Left ventricle myocardium inferior (tissue), 1 donor: ENCODE measurements at places on chromosomes 12 and 14. TPM values are rescaled to one million over a fixed set of nuclear protein-coding genes. Genes with fewer than 3 reads are reported as not detected.

DNA sequence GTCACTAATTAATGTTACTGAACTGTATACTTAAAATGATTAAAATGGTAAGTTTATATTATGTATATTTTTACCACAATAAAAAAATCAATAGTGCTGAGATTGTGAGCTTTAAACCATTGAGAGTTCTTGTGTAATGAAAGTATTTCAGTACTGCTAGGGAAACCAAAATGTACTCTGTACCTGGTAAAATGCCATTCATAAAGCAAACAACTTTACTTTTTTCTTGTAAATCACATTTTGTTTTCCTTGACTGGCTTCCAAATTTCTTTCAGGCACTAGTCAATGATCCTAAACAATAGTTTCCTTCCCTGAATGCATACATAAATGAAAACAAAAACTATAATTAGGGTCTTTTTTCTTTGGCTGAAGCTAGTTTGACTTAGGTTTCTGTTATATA lies 29.4 kb upstream of the SNRPF start:
- H3K27me3 ChIP-seq, result no peaks in the 10 kb centered on the region
- no peaks in the 10 kb centered on the region for H3K36me3 ChIP-seq
- no peak overlapping the region for H3K27ac ChIP-seq
- no peaks in the 10 kb centered on the region for H3K4me1 ChIP-seq

DNA sequence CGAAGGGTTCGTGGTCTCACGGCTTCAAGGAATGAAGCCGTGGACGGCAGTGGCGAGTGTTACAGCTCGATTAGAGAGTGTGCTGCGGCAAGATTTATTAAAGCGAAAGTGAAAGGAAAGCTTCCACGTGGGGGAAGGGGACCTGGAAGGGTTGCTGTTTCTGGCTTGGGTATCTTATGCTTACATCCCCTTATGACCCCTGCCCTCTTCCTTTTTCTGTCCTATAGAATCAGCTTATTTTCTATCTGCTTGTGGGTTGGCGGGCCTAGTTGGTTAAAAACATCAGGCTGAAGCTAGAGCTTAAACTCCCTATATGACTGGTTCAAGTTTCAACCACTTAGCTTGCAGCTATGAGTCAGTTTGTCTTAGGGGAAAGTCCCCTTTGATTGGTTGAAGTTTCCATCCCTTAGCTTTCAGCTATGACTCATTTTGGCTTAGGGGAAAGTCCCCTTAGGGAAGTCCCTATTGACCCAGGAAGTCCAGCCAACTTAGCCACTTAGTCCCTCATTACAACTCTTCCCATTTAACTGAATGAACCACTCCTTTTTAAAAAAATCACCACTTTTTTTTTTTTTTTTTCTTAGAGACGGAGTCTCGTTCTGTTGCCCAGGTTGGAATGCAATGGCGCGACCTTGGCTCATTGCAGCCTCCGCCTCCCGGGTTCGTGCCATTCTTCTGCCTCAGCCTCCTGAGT lies 1494.7 kb upstream of the TMEM132C start:
- no peak overlapping the region for H3K4me3 ChIP-seq
- no peaks in the 10 kb centered on the region for H3K4me1 ChIP-seq
- H3K27me3 ChIP-seq, result no peaks in the 10 kb centered on the region
- no peak overlapping the region for H3K27ac ChIP-seq
- no peaks in the 10 kb centered on the region for H3K36me3 ChIP-seq

GRCh38 chr12:55818140-55818728 lies 393 bp downstream of the ORMDL2 start:
- H3K36me3 ChIP-seq, result peaks cover 60% of the 10 kb centered on the region
- peaks cover 53% of the 10 kb centered on the region for H3K4me1 ChIP-seq
- H3K4me3 ChIP-seq, result peak overlapping the region; percentile 84
- H3K27me3 ChIP-seq, result no peaks in the 10 kb centered on the region
- peak overlapping the region; percentile 85 for H3K27ac ChIP-seq

Gene BBS10
- total RNA-seq, result 8.8 TPM

DNA sequence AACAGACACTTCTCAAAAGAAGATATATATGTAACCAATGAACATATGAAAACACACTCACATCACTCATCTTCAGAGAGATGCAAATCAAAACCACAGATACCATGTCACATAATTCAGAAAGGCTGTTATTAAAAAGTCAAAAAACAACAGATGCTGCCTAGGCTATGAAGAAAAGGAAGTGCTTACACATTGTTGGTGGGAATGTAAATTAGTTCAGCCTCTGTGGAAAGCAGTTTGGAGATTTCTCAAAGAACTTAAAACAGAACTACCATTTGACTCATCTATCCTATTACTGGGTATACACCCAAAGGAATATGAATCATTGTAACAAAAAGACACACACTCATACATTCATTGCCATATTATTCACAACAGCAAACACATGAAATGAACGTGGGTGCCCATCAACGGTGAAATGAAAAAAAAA lies 35.1 kb downstream of the EIF2S3B start:
- H3K27ac ChIP-seq, result no peak overlapping the region
- H3K27me3 ChIP-seq, result peaks cover 4% of the 10 kb centered on the region
- DNase-seq, result no peak
- no peak overlapping the region for H3K4me3 ChIP-seq
- H3K36me3 ChIP-seq, result no peaks in the 10 kb centered on the region

DNA sequence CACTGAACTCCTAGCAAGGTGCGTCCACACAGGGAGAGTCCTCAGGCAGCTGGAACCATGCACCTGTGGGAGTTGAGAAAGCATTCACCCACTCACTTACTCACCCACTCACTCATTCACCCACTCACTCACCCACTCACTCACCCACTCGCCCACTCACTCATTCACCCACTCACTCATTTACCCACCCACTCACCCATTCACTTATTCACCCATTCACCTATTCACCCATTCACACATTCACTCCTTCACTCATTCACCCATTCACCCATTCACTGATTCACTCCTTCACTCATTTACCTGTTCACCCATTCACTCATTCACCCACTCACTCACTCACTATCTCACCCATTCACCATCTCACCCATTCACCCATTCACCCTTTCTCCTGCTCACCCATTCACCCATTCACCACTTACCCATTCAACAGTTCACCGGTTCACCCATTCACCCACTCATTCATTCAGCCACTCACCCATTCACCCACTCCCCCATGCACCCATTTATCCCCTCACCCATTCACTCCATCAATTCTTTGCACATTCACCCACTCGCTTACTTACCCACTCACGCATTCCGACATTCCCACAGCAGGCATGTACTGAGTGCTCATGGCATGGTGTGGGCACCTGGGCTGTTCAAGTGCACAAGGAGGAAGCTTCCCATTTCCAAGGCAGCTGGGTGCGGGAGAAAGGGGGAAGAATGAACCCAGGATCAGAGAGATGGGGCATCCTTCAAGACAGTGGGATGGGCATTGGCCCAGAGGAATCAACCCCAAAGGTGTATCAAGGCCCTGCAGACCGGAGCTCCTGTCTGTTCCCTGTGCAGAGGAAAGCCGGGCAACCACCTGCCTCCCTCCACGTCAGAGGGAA lies 135.2 kb upstream of the C14orf180 start:
- peaks cover 23% of the 10 kb centered on the region for H3K27me3 ChIP-seq
- no peaks in the 10 kb centered on the region for H3K4me1 ChIP-seq
- H3K4me3 ChIP-seq, result no peak overlapping the region
- no peaks in the 10 kb centered on the region for H3K36me3 ChIP-seq
- H3K27ac ChIP-seq, result no peak overlapping the region

DNA sequence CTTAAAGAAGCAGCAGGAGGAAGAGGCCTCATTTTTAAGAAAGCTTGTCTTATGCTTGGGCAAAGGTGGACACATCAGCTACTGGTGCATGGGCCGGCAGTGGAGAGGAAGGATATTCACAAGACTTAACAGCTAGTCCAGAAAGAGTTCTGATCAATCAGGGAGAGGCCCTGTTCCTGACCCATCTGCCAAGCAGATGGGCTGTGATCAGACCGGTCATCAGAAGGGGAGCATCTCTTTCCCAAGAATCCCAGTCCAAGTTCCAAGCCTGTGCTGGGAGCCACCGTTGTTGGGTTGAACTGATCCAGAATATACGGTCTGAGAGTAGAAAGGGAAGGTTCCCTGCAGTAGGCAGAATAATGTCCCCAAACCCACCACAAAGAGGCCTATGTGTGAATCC lies 32.7 kb upstream of the SOCS2 start:
- H3K4me1 ChIP-seq, result peaks cover 19% of the 10 kb centered on the region
- H3K27ac ChIP-seq, result peak overlapping the region; percentile 17
- no peak overlapping the region for H3K4me3 ChIP-seq

Gene CCNB1IP1
- 53.9 TPM for total RNA-seq

Gene PARP11
- 4.7 TPM for total RNA-seq

GRCh38 chr14:25308244-25308643 lies 258.3 kb upstream of the STXBP6 start:
- no peaks in the 10 kb centered on the region for H3K36me3 ChIP-seq
- H3K4me3 ChIP-seq, result no peak overlapping the region
- no peak for DNase-seq
- no peaks in the 10 kb centered on the region for H3K27me3 ChIP-seq
- H3K27ac ChIP-seq, result no peak overlapping the region

Gene RTN1
- total RNA-seq, result 0.80 TPM

Gene PTPN11
- total RNA-seq, result 139 TPM

Gene CDCA3
- 0.55 TPM for total RNA-seq

GRCh38 chr12:122870867-122871664 lies 24.9 kb downstream of the VPS37B start:
- no peaks in the 10 kb centered on the region for H3K27me3 ChIP-seq
- peaks cover 100% of the 10 kb centered on the region for H3K4me1 ChIP-seq
- peaks cover 41% of the 10 kb centered on the region for H3K36me3 ChIP-seq
- H3K27ac ChIP-seq, result peak overlapping the region; percentile 92
- H3K4me3 ChIP-seq, result peak overlapping the region; percentile 60

GRCh38 chr12:59181196-59181777 lies 261.0 kb upstream of the LRIG3 start:
- no peak for DNase-seq
- no peak overlapping the region for H3K27ac ChIP-seq
- H3K27me3 ChIP-seq, result no peaks in the 10 kb centered on the region
- no peaks in the 10 kb centered on the region for H3K36me3 ChIP-seq
- H3K4me3 ChIP-seq, result no peak overlapping the region

DNA sequence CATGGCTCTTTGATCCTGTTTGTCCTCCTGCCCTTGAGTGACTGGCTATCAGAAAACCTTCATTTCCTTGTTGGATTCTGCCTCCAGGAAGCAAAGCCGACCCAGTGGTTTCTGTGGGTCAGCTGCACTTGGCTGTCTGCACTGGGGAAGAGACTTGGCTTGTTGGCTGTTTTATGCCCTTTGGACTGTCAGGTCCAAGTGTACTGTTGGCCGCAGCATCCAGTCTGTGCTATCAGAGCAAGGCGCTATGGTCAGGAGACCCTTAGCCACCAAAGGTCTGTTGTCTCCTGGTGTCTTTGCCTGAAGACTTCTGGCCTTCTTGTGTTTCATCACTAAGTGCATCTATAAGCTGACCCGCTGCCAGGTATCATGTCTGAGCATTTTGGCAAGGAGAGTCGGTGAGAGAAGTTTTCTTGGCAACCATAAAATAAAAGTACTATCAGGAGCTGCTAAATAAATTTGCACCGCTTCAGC lies 177.4 kb upstream of the HIF1A start:
- peaks cover 53% of the 10 kb centered on the region for H3K4me1 ChIP-seq
- peak overlapping the region; percentile 74 for H3K27ac ChIP-seq
- DNase-seq, result no peak
- H3K36me3 ChIP-seq, result no peaks in the 10 kb centered on the region
- H3K27me3 ChIP-seq, result no peaks in the 10 kb centered on the region

GRCh38 chr12:64733857-64734256 lies 25.3 kb downstream of the GNS start:
- peak overlapping the region; percentile 83 for H3K27ac ChIP-seq
- H3K4me3 ChIP-seq, result no peak overlapping the region
- peaks cover 64% of the 10 kb centered on the region for H3K36me3 ChIP-seq
- H3K4me1 ChIP-seq, result peaks cover 65% of the 10 kb centered on the region
- H3K27me3 ChIP-seq, result no peaks in the 10 kb centered on the region

Gene AVPR1A
- total RNA-seq, result 1.3 TPM

DNA sequence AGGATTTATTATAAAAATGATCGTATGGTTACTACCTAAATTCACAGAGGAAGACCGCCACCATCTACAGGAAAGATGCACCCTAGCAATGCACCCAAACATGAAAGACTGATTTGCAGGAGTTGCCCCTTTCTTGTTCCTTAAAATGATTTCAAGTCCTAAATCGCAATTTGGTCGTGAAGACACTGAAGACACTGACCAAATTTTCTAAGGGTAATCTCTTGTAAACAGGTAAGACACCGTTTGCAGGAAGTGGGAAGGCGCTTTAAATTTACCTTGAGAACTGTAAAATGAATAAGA lies 1.0 kb downstream of the SOS2 start:
- no peaks in the 10 kb centered on the region for H3K36me3 ChIP-seq
- DNase-seq, result no peak
- no peaks in the 10 kb centered on the region for H3K27me3 ChIP-seq

GRCh38 chr14:101839236-101839635 lies 77.7 kb downstream of the PPP2R5C start:
- no peaks in the 10 kb centered on the region for H3K36me3 ChIP-seq
- no peak overlapping the region for H3K4me3 ChIP-seq
- peak overlapping the region; percentile 18 for H3K27ac ChIP-seq
- H3K4me1 ChIP-seq, result peaks cover 98% of the 10 kb centered on the region
- no peak for DNase-seq

DNA sequence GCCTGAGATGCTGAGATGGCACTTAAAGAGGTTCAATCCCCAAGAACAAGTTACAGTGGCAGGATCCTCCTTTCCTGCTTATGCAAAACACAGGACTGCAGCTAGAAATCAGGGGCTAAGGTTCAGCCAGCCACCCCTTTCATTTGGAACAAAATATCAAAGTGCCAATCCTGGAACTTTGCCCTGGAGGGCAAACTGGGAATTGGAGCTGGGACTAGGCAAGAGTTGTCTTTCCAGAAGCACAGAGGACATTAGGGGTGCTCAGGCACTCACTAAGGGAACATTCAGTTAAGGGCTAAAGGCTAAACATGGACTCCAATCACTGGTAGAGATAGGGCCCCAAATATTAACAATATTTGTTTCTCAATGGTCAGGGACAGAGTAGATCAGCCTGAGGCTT lies 237.2 kb downstream of the EMP1 start:
- no peak overlapping the region for H3K27ac ChIP-seq
- H3K27me3 ChIP-seq, result peaks cover 46% of the 10 kb centered on the region
- H3K4me3 ChIP-seq, result no peak overlapping the region
- H3K36me3 ChIP-seq, result no peaks in the 10 kb centered on the region
- H3K4me1 ChIP-seq, result peaks cover 12% of the 10 kb centered on the region

DNA sequence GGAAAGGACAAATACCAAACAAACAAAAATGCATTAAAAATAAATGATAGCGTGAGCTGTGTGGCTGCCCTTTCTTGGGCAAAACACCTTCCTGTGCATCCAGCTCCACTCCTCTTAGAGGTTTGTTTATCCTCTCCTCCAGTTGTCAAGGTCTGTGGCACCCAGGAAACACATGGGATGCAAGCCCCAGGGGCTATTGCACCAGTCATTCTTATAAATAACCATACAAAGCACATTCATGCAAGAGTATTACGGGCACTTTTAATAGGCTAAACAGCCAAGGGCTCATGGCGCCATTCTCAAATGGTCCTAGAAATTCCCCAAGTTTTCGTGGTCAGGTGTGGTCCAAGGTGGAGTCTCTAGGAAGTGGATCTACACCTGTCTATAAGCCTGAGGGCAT lies 257.0 kb downstream of the DPF3 start:
- H3K27me3 ChIP-seq, result no peaks in the 10 kb centered on the region
- H3K4me1 ChIP-seq, result peaks cover 20% of the 10 kb centered on the region
- no peaks in the 10 kb centered on the region for H3K36me3 ChIP-seq

GRCh38 chr14:69010648-69011047 lies 31.5 kb upstream of the ACTN1 start:
- H3K4me1 ChIP-seq, result peaks cover 1% of the 10 kb centered on the region
- DNase-seq, result no peak
- H3K27ac ChIP-seq, result no peak overlapping the region
- no peak overlapping the region for H3K4me3 ChIP-seq
- no peaks in the 10 kb centered on the region for H3K36me3 ChIP-seq

- H3K4me1 ChIP-seq, result peaks cover 32% of the 10 kb centered on the region
- no peak for DNase-seq
- H3K27ac ChIP-seq, result no peak overlapping the region
- H3K4me3 ChIP-seq, result no peak overlapping the region
Measured at GRCh38 chr14:65241125-65241752, 138.9 kb upstream of the MAX start.
